Muscle of arm (tissue), 14 donors: ENCODE measurements at places on chromosomes 3 and 15. TPM values are rescaled to one million over a fixed set of nuclear protein-coding genes. Genes with fewer than 3 reads are reported as not detected.
A peak's percentile ranks its signal among the peaks of the same experiment; 100 is the strongest.

DNA sequence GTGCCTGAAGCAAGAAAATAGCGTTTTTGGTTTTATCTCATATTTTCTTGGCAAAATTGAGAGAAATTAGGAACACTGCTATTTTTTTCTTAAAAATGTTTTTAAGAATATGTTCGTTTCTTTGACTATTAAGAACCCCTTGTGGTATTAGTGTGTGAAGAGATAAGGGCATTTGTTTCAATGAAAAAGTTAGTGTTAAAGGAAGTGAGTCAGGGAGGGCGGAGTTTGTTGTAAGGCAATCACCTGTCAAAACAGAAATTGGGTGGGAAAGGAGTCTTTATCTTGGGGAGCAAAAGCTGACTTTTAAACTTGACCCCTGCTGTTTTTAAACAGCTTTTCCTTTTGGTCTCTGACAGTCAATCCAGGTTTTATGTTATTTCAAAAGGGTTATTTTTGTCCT lies 4.2 kb downstream of the RAP2B start:
- DNase-seq, result no peak

DNA sequence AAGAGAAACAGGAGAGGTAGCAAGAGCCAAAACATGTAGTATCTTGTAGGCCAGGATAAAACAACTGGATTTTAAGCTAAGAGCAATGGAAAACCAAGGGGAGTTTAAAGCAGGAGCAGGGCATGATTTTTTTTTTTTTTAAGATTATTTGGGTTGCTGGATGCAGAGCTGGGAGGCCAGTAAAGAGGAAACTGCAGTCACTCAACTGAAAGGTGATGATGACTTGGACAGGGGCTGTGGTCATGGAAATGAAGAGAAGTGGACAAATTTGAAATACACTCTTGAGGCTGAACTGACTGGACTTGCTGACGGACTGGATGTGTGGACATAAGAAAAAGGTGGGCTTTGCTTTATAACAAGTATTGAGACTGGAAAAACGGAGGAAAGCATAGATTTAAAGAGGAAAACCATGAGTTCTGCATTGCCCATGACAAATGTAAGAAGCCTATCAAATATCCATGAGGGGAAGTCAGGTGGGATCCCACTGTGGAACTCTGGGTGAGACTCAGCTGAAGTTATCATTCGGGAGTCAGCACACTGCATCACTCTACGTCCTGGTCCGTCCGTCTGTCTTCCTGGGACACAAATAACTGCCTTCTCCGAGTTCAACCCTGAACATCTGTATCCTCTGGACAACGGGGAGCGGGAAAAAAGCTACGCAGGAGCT lies 688 bp downstream of the XPC start:
- DNase-seq, result no peak

DNA sequence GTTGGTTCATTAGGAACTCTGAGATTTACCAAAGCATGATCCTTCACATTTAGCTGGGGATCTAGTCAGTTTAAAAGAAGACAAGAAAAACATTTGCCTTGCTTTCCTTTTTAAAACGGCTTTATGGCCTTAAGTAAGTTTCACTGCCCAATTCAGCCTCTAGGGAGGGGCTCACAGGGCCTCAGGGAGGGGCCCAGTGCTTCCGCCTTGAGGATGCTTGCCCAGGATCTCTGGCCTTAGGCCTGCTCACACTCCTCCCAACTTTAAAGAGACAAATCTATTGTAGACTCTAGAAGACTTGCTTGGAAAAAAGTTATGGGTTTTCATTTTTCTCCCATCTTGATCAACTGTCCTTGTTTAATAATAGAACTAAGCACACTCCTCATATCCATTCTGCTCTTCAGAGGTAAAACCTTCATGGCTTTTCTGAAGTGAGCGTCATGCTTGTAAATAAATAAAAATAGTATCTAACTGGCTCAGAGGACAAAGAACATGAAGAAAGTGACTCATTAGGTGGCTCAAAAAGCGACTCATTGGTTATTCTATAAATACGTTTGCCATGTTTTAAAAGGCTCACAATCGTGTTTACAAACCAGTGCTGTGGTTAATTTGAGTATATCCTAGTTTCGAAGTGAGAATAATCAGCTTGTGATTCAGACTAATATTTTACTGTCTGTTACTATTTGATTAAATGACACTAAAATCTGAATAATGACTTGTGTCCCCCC lies 13.7 kb downstream of the PDHB start:
- DNase-seq, result peak; percentile 60

Gene PSMD6
- 101 TPM for polyA plus RNA-seq
